Renal cortex interstitium (tissue), 15 donors: ENCODE measurements at places on chromosomes 11 and 22.

GRCh38 chr11:62556108-62556874 lies 9.7 kb upstream of the AHNAK start:
- DNase-seq = no peak

- DNase-seq = no peak
Observed at GRCh38 chr11:8531312-8531711, 62.7 kb downstream of the STK33 start.

- no peak for DNase-seq
Observed at GRCh38 chr11:127044535-127044934, 44.0 kb upstream of the KIRREL3 start.

DNA sequence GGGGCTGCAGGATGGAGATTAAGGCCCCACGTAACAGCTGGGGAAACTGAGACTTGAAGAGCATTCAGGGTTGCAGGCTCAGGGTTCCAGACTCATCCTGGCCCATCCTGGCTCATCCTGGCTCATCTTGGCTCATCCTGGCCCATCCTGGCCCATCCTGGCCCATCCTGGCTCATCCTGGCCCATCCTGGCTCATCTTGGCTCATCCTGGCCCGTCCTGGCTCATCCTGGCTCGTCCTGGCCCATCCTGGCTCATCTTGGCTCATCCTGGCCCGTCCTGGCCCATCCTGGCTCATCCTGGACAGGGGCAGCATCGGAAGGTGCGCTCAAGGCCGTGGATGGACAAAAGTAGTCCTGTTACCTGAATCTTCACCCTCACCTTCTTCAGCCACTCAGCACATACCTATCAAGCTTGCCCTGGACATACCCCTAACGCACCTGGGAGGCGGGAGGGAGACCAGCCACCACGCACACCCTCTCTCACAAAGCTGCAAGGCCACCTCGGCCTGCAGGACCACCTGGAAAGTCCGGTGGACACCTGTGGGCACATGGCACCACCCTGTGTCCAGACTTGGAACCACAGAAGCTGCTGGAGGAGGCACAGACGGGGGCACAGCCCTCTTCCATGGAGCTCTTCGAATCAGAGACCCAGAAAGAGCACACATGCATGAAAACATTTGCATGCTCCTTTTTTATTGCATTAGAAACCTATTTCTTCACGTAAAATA lies 20.3 kb upstream of the NLRP6 start:
- DNase-seq = no peak

GRCh38 chr11:133206313-133207005 lies 325.8 kb downstream of the OPCML start:
- DNase-seq = no peak

DNA sequence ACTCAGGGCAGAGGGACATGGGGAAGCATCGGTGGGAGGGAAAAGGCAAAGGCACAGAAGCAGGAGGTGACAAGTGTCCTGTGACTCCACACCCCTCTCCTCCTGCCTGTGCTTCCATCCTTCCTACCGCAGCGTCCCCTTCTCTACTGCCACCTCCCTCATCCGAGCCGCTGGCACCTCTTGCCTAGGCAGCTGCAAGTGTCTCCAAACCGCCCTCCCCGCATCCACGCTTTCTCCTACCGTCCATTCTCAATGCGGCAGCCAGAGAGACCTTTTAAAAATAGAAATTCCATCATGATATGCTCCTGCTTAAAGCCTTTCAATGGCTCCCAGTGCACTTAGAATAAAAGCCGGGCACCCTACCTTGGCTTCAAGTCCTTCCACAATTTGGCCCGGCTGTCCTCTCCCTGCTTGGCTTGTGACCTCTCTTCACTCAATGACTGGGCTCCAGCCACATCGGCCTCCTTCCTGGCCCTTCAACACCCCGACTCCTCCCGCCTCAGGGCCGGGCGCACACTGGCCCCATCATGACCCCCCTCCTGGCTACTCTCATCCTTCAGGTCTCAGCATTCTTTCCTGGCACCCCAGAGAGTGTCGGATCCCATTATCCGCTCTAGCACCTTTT lies 16.5 kb downstream of the LRRC10B start:
- no peak for DNase-seq

DNA sequence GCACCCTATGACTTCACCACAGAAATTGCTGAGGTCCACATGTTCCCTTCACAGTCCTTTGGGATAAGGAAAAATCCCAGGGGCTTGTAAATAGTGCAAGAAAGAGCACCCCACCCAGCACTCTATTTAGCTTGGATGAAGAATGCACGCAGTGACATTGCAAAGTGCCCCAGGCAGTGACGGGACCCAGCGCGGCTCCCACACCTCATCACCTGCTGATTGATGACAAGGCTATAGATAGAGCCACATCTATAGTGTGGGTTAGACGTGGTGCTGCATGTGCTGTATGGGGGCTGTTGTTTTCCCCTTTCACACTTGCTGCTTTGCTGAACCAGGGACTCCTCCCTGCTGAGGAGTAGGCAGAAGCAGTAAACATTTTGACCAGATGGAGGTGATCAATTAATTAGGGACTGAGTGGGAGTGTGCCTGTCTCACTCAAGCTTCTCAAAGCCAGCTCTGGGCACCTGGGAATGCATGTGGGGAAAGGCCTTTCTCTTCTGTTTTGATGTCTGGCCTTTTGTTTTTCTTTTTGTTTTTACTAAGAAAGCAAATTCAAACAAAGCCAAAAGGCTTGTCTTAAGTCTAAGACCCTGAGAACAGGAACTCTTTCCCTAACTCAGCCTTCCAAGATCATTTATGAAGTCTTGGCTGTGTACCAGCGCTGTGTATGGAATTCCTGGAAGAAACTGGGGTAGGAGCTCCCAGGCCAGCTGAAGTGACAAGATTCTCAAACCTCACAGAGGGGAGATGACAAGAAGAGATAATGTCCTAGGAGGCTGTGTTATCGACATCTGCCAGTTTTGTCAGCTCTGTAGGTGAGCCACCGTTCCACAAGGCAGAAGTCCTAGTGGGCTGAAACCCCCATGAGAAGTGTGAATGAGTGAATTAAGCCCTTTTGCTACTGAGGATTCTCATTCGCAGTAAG lies 219.7 kb downstream of the BARX2 start:
- no peak for DNase-seq

- no peak for DNase-seq
Observed at GRCh38 chr22:43314611-43315010, 28.6 kb downstream of the SCUBE1 start.

DNA sequence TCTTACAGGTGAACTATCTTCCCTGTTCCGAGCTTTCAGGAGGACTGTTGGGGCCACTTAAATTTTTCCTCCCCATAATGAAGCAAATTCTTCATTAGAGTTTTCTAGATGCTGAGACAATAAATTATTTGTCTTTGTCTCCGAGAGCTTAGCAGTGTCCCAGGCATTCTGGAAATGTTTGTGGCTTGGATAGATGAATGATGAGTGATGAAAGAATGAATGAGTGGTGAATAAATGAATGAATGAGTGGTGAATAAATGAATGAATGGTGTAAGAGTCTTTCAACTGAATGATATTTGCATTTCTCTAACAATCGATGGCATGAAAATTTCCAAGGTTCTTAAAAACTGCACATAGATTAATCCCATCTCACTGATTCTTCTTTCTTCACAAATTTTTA lies 52.8 kb downstream of the AHNAK start:
- DNase-seq = no peak

- no peak for DNase-seq
Observed at GRCh38 chr11:88115828-88116755, 59.2 kb downstream of the RAB38 start.

DNA sequence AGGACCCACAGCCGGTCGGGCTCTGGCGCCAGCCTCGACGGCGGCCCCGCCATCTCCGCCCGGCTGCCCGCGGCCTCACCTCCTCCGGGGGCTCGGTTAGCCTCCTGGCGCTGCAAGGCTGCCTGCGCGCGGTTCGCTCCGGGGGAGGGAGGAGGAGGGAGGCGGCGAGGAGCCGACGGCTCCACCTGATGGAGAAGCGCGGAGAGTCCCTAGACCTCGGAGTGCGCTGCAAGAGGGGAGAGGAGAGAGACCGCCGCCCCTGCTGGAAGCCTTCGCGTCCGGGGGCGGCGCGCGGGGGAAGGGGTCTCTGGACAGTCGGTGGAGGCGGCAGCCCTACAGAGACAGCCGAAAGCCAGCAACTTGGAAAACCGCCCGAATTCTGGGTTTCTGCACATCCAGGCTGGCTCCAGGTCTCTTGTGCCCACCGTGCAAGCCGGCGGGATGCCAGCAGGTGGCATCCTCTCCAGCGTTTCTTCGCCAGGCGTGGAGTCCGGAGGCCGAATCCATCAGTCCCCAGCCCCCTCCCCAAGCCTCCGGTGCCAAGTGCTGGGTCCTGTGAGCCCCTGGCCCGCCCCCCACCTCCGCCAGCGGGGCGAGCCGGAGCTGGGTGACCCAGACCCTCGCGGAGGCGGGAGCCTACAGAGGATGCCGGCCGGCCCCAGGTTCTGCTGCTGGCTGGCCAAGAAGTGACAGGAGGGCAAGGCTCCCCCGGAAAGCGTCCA lies 2.9 kb upstream of the KIRREL3 start:
- DNase-seq = no peak

DNA sequence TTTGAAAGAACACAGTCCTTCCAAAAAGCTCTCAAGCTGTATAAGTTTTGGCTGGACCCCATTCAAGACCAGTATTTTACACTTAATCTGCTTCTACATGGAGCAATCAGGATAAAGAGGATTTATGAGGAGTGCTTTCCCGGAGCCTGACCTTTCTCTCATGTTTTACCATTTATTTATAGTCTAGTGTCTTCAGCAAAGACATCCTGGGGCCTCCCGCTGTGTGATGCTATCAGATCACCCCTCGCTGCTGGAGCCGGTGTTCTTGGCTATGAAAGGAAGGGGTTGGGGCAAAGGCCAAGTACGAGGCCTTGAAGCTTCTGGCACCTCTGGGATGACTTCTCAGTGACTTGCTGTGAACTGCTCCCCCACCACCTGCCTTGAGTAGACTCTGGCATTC lies 189.6 kb downstream of the ADAMTS15 start:
- DNase-seq = peak; percentile 38

- DNase-seq = no peak
Observed at GRCh38 chr11:134469627-134470026, 57.6 kb upstream of the B3GAT1 start.

GRCh38 chr11:133040289-133040900 lies 491.9 kb downstream of the OPCML start:
- no peak for DNase-seq

- no peak for DNase-seq
Observed at GRCh38 chr22:43956805-43957463, 1.7 kb downstream of the SAMM50 start.

GRCh38 chr11:9065607-9066432 lies 25.6 kb downstream of the SCUBE2 start:
- DNase-seq = no peak

DNA sequence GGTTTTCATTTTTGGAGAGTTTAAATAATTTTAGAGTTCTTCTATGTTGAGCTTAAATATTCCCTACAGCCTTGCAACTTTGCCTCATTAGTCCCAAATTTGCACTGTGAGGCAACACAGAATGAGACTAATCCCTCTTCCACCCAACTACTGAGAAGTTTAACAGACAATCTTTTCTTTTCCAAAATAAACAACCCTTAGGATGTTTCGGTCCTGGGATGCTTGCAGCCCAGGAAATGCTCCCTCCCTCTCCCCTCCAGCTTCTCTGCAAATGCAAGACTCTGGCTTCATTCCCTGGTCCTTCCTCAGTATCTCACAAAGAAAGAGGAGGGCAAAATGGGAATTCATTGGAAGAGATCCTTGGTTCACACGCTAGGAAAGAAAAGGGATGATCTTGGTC lies 222.5 kb downstream of the ST3GAL4 start:
- DNase-seq = no peak

GRCh38 chr11:67300256-67300755 lies 3.0 kb upstream of the SSH3 start:
- no peak for DNase-seq

DNA sequence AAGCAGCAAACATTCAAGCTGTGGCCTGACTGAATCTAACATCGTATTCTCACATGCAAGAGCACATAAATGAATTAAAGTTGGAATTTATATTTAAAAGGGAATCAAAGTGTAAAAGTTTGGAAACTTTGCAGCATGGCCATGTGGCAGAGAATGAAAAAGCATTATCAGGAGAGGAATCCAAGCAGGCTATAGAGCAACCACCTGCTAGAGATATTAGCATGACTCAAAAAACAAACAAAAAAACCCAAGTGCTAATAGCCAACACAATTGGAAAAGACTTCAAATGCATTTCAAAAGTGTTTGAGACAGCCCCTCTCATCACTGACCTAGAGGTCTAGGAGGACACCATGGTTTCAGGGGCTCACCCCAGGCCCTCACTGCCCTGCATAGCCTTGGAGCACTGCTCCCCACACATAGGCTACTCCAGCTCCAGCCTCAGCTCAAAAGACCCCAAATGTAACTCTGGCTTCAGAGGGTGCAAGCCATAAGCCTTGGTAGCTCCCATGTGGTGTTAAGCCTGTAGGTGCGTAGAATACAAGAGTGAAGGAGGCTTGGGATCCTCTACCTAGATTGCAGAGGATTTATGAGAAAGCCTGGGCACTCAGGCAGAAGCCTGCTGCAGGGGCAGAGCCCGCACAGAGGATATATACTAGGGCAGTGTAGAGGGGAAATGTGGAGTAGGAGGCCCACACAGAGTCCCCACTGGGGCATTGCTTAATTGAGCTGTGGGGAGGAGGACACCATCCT lies 1.7 kb upstream of the KRTAP5-7 start:
- DNase-seq = no peak

DNA sequence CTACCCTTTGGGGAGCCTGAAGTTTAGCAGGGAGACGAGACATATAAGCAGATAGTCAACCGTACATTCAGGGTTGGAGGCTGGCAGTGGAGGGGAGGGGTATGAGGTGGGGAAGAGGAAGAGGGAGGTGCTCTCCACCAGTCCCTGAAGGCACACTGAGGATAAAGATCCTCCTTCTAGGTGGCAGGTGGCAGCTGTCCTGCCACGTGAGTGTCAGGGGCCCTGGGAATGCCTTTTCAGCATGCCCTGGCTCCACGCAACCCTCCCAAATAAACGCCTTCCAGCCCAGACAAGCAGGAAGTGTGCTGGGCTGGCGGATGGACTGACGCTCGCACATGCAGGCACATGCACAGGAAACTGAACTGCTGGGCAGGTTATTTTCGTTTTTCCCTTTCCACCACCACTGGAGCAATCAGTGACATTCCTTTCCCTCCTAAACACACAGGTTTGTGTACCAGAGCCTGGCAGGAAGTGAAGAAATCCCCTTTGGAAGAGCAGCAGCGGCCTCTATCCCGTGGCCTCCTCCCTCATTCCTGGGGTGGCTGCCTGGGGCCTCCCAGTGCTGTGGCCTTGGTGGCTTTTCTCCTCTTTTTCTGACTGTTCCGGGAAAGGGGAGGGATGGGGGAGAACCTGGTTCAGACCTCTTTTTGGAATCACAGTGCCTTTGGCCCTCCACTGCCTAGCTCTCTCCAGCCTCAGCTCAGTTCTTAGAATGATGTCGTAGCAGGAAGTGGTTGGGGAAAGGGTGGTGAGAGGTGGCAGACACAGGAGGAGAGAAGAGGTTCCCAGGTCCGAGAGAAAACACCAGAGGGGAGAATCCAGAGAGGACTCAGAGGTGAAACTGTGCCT lies 157.0 kb upstream of the TIMP3 start:
- DNase-seq = peak; percentile 32

- DNase-seq = no peak
Observed at GRCh38 chr22:49406879-49407587, 420.6 kb downstream of the BRD1 start.
